ENCODE measurements at places on chromosomes 4 and X.

DNA sequence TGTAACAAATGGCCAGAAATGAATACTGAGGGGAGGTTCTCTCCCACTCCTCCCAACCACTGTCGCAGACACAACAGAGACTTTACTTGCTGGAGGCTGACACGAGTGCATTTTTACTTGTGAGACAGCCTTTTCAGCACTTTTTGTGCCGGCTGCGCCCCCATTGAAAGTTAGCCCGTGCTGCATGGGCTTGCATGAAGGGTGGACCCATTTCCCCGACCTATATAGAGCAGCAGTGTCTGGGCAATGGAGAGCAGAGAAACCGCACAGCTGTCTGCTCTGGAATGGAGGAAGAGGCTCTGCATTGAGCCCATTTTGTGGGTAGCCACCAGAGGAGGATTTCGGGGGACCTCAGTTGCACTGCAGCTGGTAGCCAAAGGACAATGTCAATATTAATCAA is 208.8 kb downstream of the UGT8 start:
- no peak for DNase-seq

DNA sequence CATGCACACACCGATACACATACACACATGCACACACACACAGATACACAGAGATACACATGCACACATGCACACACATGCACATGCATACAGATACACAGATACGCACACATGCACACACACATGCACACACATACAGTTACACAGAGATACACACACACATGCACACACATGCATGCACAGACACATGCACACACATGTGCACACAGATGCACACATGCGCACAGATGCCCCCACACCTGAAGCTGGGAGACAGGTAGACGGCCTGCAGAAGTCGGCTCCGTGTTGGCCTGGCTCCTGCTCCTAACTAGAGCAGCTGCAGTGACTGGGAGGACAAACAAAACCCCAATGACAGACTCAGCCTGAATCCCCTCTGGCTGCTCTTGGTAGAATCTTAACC is 46.8 kb downstream of the PSAPL1 start:
- no peak for DNase-seq

DNA sequence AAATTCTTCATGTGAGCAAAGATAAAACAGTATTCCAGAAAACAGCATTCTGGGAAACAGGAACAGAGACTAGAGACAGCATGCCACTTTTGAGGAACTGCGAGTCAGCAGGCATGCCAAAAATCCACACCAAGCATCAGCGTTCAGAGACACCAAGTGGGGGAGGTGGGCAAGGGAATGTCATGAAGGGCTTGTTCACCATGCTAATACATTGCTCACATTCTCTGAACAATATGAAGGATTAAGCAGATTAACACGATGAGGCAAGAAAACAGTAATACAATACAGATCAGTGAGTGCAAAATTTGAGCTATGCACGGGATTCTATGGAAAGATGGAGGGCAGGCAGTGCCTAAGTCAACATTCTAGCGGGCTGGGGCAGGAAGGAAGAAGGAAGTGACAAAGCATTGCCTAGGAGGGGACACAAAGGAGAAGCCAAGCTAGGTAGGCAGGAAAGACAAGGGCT is 278.3 kb downstream of the FBXW7 start:
- no peak for DNase-seq

- DNase-seq = no peak
Observed at GRCh38 chr4:157722146-157722545, 450.7 kb downstream of the GASK1B start.

DNA sequence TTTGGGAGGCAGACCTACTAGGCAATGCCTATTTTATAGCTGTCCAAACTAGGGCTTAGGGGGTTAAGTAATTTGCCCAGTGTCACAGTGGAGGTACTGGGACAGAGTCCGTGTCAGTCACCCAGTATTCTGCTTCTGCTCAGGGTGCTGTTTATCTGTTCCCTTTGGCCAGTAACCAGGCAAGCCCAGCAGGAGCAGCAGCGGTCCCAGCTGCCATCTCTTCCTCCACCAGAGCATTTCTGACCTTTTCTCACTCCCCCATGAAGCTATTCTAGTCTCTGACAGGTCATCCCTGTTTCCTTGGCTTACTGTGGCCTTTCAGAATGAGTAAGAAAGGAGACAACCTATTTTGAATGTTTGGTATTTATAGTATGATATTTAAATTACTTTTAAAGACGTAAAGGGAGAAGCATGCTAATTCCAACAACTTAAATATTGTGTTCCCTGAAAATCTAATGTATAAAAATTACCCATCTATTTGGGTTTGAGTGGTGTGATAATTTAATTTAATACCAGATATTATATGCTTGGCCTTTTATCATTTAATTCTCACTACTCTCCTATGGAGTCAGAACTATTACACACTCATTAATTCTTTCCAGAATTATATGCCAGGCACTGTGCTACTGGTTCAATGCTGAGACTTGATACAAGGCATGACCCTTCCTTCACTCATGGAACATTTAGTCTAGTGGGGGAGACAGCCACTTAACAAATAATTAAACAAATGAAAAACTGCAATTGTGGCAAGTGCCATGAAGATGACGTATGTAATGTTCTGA is 60.6 kb downstream of the RPS6KA3 start:
- peak; percentile 15 for DNase-seq

Data from stimulated activated naive CD8-positive, alpha-beta T cell treated with anti-CD3 and anti-CD28 coated beads, Interleukin-15, Interleukin-2, amounts not matched to agents 100 U/mL and 50 U/mL, for 24 hours (primary cell).